ENCODE measurements at places on chromosomes 7 and 10.

- no peak for DNase-seq
Observed at GRCh38 chr7:137642472-137642871, 204.3 kb downstream of the DGKI start.

- DNase-seq: no peak
Observed at GRCh38 chr10:16662923-16663322, 141.2 kb upstream of the C1QL3 start.

DNA sequence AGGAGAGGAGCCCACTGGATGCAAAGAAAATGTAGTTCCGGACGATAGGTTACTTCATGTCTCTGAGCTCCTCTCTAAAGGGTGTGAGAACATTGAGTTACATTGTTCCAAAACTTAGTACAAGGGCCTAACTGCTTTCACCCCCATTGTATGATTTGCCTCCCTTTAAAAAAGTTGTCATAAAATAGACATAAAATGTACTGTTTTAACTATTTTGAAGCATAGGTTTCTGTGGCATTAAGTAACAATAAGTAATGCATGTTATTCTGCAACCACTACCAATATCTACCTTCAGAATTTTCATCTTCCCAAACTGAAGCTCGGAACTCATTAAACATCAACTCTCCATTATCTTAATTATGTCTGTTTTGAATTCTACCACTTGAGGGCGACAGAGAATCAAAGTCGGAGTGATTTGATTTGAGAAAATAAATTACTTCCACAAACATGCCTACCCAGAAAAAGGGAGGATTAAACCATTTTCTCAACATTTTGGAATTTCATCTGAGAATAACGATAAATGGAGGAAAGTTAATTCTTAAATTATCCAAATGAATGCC, 2.7 kb downstream of the IGFBP1 start:
- DNase-seq: no peak

- DNase-seq: no peak
Observed at GRCh38 chr10:132654121-132654571, 116.6 kb downstream of the INPP5A start.

DNA sequence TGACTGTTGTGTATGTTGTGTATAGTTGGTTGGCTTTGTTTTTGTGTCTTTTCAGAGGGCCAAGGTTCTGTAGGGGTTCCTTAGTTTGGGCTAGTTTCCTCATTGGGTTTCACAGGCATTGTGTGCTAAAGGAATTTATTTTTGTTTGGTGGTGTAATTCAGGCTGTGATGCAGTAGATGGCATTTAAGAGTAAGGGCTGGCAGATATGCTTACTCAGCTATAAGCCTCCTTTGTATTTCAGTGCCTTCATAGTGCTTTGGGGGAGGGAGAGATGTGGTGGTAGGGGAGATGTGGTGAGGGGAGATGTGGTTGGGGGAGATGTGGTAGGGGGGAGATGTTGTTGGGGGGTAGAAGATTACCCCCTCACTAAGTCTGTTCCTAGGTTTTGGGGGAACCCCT, 91.7 kb downstream of the SLC25A40 start:
- DNase-seq: no peak

DNA sequence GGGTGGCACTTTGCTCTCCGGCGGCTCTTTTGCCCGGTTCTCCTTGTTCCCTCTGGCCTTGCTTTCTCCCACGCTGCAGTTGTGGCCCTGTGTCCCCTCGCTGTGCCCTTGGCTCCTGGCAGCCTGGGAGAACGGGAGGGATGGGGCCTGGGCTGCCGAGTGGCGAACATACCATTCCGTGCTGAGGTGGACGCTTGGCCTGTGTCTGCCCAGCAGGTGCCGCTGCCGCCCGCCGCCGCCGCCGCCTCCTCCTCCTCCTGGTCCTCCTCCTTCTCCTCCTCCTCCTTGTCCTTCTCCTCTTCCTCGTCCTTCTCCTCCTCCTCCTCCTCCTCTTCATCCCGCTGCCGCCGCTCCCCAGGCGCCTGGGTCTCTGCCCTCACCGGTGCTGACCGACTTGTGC, 36.0 kb downstream of the AGAP3 start:
- no peak for DNase-seq

DNA sequence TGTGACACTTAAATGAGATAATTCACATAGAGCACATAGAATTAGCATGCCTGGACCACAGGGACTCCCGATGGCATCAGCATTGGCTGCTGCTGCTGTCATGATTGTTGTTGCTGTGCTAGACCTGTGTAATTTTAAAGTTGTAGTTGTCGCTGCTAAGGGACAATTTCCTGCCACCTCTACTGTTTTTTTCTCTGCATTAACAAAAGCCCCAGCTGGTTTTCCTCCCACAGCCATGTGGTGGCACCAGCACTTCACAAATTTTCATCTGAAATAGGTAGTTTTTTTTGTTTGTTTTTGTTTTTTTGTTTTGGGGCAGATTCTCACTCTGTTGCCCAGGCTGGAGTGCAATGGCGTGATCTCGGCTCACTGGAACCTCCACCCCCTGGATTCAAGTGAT, 25.4 kb upstream of the PRXL2A start:
- no peak for DNase-seq

GRCh38 chr10:131240691-131241090, 70.8 kb downstream of the TCERG1L start:
- DNase-seq: no peak

DNA sequence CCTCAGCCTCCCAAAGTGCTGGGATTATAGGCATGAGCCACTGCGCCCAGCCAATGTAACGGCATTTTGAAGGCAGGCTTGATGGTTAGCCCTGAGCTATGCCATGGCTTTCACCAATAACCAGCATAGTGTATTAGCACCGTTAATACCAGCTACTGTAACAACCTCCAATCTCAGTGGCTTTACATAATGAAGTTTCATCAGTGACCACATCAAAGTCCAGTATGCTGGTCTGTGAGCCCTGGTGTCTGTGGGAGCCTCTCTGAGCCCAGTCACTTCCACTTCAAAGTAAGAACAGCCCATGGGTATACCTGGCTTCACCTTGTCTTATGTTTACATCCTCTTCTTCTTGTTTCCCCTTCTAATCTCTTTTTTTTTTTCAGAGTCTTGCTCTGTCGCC, 11.6 kb upstream of the ZDHHC4 start:
- DNase-seq: no peak

- peak; percentile 68 for DNase-seq
Observed at GRCh38 chr10:120948889-120949608, 97.9 kb downstream of the WDR11 start.

DNA sequence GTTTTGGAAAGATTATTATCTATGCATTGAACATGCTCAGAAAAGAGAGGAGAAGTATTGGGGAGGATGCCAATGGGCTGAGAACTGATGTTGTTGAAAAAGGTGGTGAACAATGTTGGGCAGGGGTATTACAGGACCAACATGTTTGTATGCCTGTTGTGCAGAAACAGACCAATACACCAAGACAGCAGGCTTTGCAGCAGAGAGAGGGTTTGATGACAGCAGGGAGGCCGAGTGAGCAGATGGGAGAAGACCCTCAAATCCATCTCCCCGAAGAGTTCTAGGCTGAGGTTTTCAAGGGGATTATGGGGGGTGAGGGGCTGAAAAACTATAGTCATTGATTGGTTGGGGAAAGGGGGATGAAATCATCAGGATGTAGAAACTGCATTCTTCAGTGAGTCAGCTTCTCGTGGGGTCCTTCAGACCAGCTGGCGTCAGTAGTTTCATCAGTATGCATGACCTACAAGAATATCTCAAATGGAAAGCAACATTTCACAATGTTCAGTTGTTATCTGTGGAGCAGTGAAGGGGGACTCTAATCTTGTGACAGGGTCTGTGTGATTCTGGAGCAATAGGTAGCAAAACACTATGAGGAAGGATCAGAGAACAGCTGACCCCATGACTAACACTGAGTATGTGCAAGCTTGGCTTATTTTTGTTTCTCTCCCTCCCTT, 167.8 kb downstream of the BAMBI start:
- DNase-seq: no peak

DNA sequence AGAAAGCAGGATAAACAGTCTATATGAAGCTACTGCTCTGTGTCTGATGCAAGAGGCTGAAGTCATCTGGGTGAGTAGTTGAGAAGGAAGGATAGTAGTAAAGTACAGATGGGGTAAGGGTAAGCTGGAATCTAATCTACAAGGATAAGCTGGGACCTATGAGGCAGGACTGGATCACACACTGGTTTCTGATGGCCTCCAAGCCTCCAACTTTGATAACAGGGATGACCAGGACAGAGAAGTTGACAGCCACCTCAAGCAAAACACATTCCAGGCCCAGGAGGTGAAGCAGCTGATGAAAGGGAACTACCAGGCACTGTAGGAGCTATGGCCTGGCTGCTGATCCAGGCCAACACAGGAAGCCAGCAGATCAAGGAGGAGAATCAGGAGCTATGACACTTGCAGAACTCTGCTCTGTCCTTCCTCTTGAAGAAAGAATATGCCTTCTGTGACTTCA, 278.1 kb upstream of the TMEM229A start:
- no peak for DNase-seq

DNA sequence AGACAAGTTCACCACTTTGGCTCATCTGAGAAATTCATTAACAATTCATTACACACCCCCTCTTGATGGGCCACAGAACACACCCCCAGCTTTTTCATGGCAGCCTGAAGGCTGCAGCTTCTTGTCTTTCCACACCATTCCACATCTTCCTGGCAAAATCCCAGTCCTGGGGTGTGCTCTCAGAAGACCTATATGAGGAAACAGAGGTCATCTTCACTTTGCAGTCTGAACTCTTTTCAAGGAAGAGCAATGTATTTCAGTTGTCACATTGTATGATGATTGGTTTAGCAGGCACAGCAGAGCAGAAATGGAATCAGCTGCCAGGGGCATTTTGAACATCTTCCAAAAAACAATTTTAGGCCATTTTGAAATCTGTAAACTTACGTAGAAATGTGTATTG, 7.8 kb upstream of the LRRC27 start:
- no peak for DNase-seq

- DNase-seq: no peak
Observed at GRCh38 chr10:98141484-98142073, 7.1 kb downstream of the R3HCC1L start.

- no peak for DNase-seq
Observed at GRCh38 chr10:27646604-27647175, 98.9 kb downstream of the MKX start.

- no peak for DNase-seq
Observed at GRCh38 chr7:102063690-102064180, 222.9 kb upstream of the SH2B2 start.

GRCh38 chr10:106705681-106706100, 458.8 kb downstream of the SORCS1 start:
- DNase-seq: peak; percentile 61

DNA sequence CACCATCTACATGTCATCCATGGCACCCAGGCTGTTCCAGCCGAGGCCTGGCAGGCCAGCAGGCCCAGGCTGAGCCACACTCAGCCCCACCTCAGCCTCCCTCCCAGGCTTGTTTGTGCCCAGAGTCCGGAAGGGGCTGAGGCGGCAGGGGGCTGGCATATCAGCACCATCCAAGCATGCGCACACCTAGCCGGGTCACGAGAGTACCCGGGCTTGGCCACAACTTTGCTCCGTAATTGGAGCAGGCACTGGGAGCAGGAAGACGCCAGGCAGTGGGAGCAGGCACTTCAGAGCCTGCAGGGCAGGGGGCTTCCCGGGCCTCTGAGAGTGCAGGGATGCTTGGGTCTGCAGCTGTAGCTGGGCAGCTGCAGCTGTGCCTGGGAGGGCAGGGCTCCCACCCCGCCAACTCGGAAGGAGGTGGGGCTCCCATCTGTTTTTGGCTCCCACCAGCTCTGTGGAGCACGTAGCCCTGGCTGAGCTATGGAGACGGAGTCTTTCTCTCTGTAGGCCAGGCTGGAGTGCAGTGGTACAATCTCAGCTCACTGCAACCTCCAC, 15.2 kb upstream of the TSPAN15 start:
- no peak for DNase-seq

- no peak for DNase-seq
Observed at GRCh38 chr7:117190104-117190503, 132.8 kb downstream of the WNT2 start.

DNA sequence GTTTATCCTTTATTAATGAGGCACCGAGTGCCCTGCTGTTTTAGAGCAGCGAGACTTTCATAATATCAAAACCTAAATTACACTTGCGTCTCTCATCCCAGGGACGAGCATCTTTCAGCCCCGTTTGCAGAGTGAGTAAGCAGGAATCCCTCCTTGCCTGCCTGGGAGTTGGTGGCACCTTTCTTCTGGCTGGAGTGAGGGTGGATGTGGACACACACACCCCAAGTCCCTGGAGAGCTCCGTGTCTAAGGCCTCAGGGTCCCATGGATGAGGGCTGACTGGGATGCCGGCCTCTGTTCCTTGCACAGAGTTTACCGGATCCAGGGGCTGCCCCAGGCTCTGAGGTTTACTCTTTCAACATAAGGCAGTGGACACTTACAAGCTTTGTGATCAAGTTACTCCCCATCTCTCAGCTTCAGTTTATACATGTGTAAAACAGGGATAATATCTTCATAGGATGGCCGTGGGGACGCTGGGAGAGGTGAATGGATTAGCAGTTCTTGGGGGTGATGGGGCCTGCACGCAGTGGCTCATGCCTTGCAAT, 24.5 kb downstream of the POLL start:
- DNase-seq: no peak

GRCh38 chr7:128909625-128910568, 612 bp downstream of the KCP start:
- no peak for DNase-seq

DNA sequence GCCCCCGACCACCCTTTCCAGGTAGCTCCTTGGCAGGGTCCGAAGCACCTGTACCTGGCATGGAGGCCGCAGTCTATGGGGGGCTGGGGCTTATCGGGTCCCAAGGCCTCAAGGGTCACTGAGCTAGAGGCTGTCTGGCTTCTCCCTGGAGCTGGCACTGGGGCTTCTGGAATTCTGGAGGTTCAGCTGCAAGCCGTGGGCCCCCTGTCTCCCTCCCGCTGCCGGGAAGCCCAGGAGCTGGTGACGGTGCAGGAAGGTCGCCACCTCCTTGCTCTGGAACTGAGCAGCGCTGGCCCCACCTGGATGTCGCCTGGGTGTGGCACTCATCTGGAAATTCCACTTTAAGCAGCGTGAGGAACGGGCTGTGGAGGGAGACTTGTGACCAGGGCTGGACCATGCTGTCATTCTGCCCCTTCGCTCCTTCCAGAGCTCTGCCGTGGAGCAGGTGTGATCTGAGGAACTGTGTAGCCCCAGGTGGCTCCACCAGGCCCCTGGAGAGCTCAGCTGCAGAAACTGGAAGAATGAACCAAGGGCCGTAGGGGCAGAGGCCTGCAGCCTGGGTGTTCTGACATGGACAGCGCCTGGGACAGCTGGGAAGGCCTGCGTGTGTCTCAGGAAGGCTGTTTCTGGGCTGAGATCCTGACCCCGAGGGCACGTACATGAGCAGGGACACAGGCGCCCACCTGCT, 129.7 kb upstream of the PPP2R2D start:
- DNase-seq: no peak

DNA sequence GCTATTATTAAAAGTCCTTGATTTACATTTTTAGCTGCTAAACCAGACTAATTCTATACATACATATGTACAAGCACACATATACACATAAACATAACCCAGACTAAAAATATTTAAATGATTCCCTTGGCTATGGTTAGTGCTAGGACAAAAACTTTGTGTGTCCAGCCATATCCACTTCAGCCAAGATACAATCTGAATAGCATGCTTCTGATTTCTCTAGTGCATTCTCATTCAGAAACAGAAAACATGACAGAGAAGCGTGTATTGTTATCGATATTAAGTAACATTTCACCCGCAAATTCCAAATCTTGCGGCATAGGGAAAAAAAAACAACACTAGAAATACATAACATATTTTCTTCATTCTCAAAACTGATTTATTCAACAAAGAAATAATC, 569.3 kb downstream of the KCNMA1 start:
- no peak for DNase-seq

GRCh38 chr7:41122256-41122987, 580.5 kb downstream of the INHBA start:
- DNase-seq: no peak
